ENCODE measurements at places on chromosomes 16 and 17.

GRCh38 chr16:83599789-83600462, 207.9 kb upstream of the HSBP1 start:
- DNase-seq = no peak

- DNase-seq = no peak
Observed at GRCh38 chr17:19320876-19321275, 41.6 kb downstream of the B9D1 start.

DNA sequence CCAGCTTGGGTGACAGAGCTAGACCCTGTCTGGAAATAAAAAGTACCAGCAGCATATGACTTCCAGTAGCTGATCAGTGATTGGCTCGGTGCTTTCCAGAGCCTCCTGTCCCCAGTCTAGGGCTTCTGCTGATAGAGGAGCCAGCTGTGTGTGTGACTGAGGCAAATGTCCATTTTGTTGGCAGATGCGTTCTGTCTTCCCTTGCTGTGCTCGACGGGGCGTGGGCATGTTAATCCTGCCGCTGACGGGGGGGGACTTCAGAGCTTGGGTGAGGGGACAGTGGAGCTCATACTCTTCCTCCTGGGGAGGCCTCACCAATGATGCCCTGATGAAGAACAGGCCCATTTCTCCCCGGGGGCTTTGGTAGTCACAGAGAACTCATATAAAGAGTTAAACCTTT, 14.6 kb downstream of the KCTD2 start:
- no peak for DNase-seq

GRCh38 chr17:59479141-59479540, 86.3 kb upstream of the DHX40 start:
- DNase-seq = no peak

GRCh38 chr16:2520097-2520783, at the start of gene AMDHD2:
AMDHD2 (plus strand) TSS chr16:2520371; CDS start chr16:2520459, 88 bp downstream.
- DNase-seq = peak; percentile 70

- no peak for DNase-seq
Observed at GRCh38 chr16:17034477-17035252, 436.1 kb downstream of the XYLT1 start.

GRCh38 chr16:12268606-12269005, 292.1 kb downstream of the SNX29 start:
- no peak for DNase-seq

All from right kidney (tissue), 9 donors.